ENCODE measurements at places on chromosomes 7 and 10.

- H3K27ac ChIP-seq = no peak overlapping the region
- no peak for DNase-seq
- H3K4me1 ChIP-seq = no peaks in the 10 kb centered on the region
- no peaks in the 10 kb centered on the region for H3K27me3 ChIP-seq
- no peaks in the 10 kb centered on the region for H3K36me3 ChIP-seq
These were observed 102.4 kb downstream of the CFTR start for GRCh38 chr7:117582219-117582704.

GRCh38 chr10:34808801-34809745 is 6.0 kb downstream of the PARD3 start:
- DNase-seq = no peak
- H3K27me3 ChIP-seq = peaks cover 51% of the 10 kb centered on the region
- peaks cover 9% of the 10 kb centered on the region for H3K4me1 ChIP-seq
- no peak overlapping the region for H3K27ac ChIP-seq
- no peaks in the 10 kb centered on the region for H3K36me3 ChIP-seq

GRCh38 chr7:140159497-140159896 is 17.3 kb downstream of the KDM7A start:
- no peak overlapping the region for H3K27ac ChIP-seq
- peaks cover 17% of the 10 kb centered on the region for H3K36me3 ChIP-seq
- no peak overlapping the region for H3K4me3 ChIP-seq
- peaks cover 62% of the 10 kb centered on the region for H3K4me1 ChIP-seq
- no peaks in the 10 kb centered on the region for H3K27me3 ChIP-seq

- H3K4me1 ChIP-seq = peaks cover 3% of the 10 kb centered on the region
- no peak for DNase-seq
- H3K36me3 ChIP-seq = no peaks in the 10 kb centered on the region
- H3K27me3 ChIP-seq = peaks cover 2% of the 10 kb centered on the region
- H3K27ac ChIP-seq = no peak overlapping the region
These were observed 361.7 kb downstream of the AUTS2 start for GRCh38 chr7:69959789-69960499.

- no peak overlapping the region for H3K4me3 ChIP-seq
- no peak for DNase-seq
- no peak overlapping the region for H3K27ac ChIP-seq
- H3K27me3 ChIP-seq = no peaks in the 10 kb centered on the region
These were observed 63.7 kb upstream of the ARID5B start for GRCh38 chr10:61837755-61838171.

- no peak overlapping the region for H3K27ac ChIP-seq
- no peaks in the 10 kb centered on the region for H3K4me1 ChIP-seq
- H3K4me3 ChIP-seq = no peak overlapping the region
These were observed 619.5 kb upstream of the SEMA3D start for GRCh38 chr7:85806321-85806720.

DNA sequence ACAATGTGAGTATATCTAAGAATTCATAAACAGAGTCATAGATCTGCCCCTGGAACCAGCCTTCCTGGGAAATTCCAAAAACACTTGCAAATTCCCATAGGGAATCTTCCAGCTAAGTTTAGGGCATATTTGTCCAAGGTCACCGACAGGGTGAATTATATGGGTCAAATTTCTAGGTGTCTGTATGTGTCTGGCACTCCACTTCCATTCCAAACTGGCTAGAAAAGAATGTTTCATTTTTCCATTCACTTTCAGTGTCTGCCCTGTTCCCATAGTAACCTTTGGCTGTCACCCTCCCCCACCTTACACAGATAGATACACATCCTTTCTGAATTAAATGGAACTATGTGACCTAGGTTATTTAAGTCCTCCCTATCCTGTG is 230.9 kb downstream of the CREB5 start:
- no peak overlapping the region for H3K27ac ChIP-seq
- H3K27me3 ChIP-seq = peaks cover 6% of the 10 kb centered on the region
- no peak overlapping the region for H3K4me3 ChIP-seq
